ENCODE measurements at places on chromosomes 2 and 18. TPM values are rescaled to one million over a fixed set of nuclear protein-coding genes. Genes with fewer than 3 reads are reported as not detected.

The RNU2-63P gene
- total RNA-seq: not detected

The NCKAP5 gene
- total RNA-seq: 3.4 TPM

The UGT1A10 gene
- not detected for total RNA-seq

The CNDP1 gene
- total RNA-seq: not detected

The OTOS gene
- not detected for total RNA-seq

The OSBPL6 gene
- 0.23 TPM for total RNA-seq

The G6PC2 gene
- not detected for total RNA-seq

The SERPINB4 gene
- not detected for total RNA-seq

The COPS7B gene
- 27.8 TPM for total RNA-seq

The HAAO gene
- total RNA-seq: not detected

The PDE11A gene
- 0.57 TPM for total RNA-seq

The MAIP1 gene
- 32.5 TPM for total RNA-seq

The C2orf66 gene
- total RNA-seq: not detected

The SLC4A5 gene
- 0.84 TPM for total RNA-seq

The FSHR gene
- not detected for total RNA-seq

Measured in Caki2 (cell line).